ENCODE measurements at places on chromosomes 11 and 22.
A peak's percentile ranks its signal among the peaks of the same experiment; 100 is the strongest.

DNA sequence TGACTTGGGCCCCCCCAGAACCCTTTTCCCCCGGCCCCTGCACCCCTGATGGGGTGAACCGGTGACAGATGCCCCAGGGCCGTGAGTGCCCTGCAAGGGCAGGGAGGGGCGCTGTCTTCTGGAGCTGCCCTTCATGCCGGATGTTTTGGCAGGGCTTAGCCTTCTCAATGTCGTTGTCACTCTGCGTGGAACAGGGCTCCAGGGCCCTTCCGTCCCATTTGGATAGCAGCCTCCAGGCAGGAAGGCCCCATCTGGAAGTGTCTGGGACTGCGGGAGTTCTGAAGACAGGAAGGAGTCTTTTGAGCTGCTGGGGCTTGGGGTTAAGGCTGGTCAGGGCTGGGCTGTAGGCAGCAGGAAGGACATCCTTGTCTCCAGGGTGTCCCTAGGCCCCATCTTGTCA is 4.6 kb downstream of the FRMD8 start:
- DNase-seq = no peak

- no peak for DNase-seq
Observed at GRCh38 chr22:37178350-37179125, 9.5 kb downstream of the C1QTNF6 start.

GRCh38 chr11:27124514-27125264 is 84.1 kb downstream of the BBOX1 start:
- no peak for DNase-seq

- no peak for DNase-seq
Observed at GRCh38 chr11:68657021-68657780, 27.1 kb upstream of the GAL start.

DNA sequence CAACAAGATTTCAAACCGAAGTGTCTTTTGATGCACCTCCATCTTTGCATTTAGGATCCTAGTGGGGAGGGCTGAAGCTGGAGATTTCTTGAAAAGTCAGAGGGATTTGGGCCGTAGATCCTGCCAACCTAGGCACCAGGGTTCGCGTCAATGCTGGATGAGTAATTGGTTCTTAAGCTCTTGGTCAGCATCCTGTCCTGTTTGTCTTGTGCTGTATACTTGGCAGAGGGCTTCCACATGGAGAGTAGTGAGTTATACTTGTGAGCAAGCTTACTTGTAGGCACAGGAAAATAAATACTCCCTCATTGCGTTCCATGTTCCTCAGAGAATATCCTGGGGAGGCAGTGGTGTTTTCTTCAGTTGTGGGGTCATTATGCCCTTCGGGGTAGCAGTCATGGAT is 12.6 kb downstream of the INSC start:
- DNase-seq = no peak

- DNase-seq = no peak
Observed at GRCh38 chr11:61682906-61683675, 2.9 kb downstream of the DAGLA start.

DNA sequence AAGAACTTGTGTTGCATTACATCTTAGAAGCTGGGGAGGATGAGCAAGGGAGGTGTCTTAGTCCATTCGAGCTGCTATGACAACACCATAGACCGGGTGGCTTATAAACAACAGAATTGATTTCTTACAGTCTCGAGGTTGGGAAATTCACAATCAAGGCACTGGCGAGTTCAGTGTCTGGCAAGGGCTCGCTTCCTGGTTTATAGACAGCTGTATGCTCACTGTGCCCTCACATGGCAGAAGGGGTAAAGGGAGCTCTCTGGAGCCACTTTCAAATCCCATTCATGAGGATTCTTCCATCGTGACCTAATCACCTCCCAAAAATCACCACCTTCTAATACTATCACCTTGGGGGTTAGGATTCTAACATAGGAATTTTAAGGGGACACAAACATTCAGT is 150.0 kb upstream of the NECTIN1 start:
- peak; percentile 40 for DNase-seq

DNA sequence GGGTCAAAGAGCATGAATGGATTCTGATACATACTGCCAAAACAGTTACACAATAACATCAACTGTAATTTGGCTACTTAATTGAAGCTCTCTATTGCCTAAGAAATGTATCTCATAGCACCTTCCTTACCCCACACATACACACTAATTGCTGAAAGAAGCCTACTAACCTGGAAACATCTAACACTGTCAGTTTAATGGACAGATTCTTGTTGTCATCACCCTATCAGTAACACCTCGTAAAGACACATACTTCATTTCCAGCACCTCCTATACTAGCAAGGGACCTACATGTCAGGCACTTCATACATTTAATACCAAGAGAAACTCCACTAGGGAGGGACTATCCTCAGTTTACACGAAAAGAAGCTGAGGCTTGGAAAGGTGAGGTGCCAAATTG is 9.9 kb downstream of the NAP1L4 start:
- no peak for DNase-seq
